ENCODE measurements at places on chromosomes 1 and 21.
A peak's percentile ranks its signal among the peaks of the same experiment; 100 is the strongest.

GRCh38 chr21:44943686-44944550, 4.1 kb downstream of the SLX9 start:
- no peak for DNase-seq

DNA sequence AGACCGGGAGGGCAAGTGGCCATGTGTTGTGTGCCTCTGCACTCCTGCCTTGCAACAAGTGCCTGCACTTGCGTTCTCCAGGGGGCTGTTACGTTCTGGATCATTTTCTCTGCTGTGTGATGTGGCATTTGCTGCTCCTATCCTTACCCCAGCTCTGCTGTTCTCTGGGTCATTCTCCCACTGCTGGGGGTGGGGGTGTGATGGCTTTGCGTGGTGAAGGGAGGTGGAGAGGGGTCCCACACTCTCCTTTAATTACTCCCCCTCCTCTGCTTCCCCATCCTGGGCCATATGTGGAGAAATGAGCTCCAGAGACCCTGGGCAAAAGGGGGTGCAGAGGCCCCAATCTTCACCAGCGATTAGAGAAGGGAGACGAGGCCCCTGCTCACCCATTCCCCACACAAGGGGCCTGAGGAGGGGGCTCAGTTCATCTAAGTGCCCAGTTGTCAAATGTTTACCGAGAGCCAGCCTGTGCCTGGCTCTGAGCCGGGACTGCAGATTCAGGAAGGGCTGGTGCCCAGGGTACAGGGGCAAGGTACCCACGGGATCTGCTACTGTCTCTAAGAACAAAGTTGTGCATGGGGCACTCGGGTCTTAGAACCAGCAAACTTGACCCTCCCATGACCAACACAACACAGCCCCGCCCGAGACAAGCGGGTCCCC, 355.4 kb downstream of the PTPRU start:
- DNase-seq, result no peak

DNA sequence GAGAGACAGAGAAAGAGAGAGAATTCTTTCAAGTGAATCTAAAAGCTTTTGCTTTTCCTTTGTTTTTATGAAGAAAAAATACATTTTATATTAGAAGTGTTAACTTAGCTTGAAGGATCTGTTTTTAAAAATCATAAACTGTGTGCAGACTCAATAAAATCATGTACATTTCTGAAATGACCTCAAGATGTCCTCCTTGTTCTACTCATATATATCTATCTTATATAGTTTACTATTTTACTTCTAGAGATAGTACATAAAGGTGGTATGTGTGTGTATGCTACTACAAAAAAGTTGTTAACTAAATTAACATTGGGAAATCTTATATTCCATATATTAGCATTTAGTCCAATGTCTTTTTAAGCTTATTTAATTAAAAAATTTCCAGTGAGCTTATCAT, 117.6 kb downstream of the PTPRC start:
- DNase-seq, result no peak

GRCh38 chr1:218568962-218569550, 223.9 kb downstream of the TGFB2 start:
- no peak for DNase-seq

- no peak for DNase-seq
Observed at GRCh38 chr1:12080156-12080555, 17.1 kb downstream of the TNFRSF8 start.

DNA sequence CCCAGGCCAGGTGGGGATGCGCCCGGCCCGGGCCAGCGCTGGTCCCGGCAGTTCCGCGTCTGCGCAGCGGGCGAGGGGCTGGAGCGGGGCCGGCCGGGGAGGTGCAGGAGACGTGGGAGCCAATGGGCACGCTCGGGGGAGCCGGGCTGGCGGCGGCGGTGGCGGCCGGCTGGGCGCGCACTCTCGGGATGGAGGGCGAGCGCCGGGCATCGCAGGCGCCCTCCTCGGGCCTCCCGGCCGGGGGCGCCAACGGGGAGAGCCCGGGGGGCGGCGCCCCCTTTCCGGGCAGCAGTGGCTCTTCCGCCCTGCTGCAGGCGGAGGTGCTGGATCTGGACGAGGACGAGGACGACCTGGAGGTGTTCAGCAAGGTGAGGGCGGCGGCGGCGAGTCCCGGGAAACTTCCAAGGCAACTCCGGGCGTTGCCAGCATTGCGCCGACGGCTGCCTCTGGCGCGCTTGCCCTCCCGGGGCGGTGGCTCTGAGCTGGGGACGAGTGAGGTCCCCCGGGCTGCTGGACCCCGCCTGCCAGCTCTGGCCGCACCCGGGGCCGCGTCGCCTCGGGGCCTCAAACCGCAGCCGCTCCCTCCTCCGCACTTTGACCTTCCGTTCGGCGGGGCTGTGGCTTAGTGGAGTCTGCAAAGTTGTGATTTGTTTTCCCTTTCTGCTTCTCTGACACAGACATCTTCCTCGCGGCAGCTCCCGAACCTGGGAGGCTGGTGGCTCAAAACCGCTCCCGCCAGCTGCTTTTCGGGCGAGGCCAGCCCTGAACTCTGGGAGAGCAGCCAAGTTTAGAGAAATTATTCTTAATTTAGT, at the start of gene SNX7:
Gene SNX7, plus strand, starts transcription at position 178 of the 812 bp plus-strand sequence. Its CDS starts 11 bp downstream, at position 189.
- no peak for DNase-seq

GRCh38 chr1:173297798-173298391, 90.8 kb upstream of the TNFSF4 start:
- DNase-seq, result peak; percentile 55

GRCh38 chr1:201771466-201771865, 57.5 kb upstream of the IPO9 start:
- DNase-seq, result no peak

- no peak for DNase-seq
Observed at GRCh38 chr1:55288245-55288644, 73.1 kb upstream of the USP24 start.

Data from stimulated activated CD4-positive, alpha-beta T cell treated with anti-CD3 and anti-CD28 coated beads, Interleukin-4, amount 100 ng/mL, for 24 hours (primary cell).